Chondrocyte (in vitro differentiated cells): ENCODE measurements at places on chromosomes 16 and 17. TPM values are rescaled to one million over a fixed set of nuclear protein-coding genes. Genes with fewer than 3 reads are reported as not detected.

DNA sequence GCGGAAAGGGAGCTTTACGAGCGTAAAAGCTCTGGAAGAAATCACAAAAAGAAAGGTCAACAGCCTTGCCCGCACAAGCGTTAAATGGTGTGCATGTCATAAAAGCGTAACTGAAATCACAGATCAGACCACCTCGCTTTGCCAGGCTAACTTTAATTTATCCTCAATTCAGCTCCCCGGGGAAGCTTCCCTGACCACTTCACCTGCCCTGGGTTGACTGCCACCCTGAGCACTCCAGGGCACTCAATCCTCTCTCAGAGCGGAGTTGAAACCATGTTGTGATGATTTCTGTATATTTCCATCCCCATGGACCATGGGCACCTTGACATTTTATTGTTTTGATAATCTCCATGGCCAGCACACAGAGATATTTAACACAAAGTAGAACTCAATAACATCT is 16.1 kb upstream of the NAGS start:
- peak; percentile 28 for DNase-seq

DNA sequence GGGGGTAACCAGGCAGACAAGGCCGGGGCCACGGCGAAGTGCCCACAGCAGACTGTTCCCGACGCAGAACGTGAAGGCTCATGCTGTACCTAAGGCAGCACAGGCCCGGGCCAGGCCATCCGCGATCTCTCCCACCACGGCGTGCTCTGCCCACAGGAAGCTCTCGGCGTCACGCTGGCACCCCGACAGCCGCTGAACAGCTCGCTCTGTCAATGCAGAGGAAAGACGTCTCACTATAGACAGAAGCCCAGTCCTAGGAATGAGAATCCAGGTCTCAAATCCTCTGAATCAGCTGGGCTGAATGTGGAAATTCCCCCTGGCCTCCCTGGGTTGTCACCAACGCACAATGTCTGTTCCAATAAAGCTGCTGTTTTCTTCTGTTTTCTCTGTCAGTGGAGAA is 21.4 kb downstream of the SERPINF1 start:
- DNase-seq: no peak

DNA sequence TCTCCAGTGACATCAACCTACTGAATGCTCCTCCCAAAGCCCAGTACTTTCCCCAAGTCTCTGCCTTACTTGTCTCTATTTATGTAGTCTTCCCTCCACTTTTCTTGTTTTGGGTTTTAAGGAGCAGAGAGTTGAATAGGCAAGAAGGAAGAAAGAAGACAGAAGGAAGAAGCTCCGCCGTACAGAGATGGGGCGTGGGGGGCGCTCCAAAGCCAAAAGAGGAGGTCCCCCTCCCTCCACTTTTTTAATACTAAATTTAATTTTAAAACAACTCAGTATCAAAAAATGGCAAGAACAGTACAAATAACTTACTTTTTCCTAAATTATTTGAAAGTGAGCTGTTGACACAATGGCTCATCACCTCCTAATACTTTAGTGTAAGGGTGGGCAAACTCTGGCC is 4.6 kb downstream of the EFTUD2 start:
- DNase-seq: no peak

DNA sequence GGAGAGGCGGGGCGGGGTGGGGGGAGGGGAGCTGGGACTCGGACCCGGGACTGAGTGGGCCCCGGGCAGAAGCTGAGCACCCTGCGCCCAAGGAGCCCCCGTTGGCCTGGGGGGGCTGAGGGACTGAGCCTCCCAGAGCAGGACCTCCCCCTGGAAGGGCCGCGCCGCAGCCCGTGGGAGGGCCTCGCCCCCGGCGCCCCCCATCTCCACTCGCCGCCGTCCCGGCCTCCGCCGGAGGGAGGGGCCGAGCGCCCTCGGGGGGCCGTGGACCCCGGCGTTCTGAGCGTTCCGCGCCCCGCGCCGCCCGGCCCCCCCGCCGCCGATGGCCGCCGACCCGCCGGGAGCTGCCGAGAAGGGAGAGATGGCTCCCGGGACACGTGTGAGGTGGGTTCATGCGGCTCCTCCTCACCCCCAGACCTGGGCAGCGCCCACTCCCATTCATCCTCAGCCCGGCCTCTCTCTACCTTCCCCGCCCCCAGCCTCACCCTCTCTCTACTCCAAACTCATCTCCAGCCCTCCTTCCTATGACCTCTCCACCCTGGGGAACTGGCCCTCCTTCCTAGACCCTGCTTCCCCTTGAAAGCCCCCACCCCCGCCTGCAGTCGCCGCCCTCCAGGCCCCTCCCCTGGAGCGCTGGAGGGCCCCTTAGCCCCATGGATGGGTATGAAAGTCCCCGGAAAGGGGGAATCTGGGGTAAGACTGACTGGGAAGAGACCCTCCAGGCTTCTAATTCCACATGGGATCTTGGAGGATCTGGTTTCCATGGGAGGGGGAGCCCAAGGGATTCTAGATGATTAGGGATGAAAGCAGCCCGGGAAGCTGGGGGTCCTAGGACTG is 922 bp downstream of the FBXL19 start:
- no peak for DNase-seq

- DNase-seq: no peak
Measured at GRCh38 chr16:69595127-69596036, 29.6 kb downstream of the NFAT5 start.

GRCh38 chr17:57352665-57353175 is 96.4 kb downstream of the MSI2 start:
- DNase-seq: no peak

GRCh38 chr17:57556977-57557376 is 188.1 kb downstream of the CCDC182 start:
- no peak for DNase-seq

DNA sequence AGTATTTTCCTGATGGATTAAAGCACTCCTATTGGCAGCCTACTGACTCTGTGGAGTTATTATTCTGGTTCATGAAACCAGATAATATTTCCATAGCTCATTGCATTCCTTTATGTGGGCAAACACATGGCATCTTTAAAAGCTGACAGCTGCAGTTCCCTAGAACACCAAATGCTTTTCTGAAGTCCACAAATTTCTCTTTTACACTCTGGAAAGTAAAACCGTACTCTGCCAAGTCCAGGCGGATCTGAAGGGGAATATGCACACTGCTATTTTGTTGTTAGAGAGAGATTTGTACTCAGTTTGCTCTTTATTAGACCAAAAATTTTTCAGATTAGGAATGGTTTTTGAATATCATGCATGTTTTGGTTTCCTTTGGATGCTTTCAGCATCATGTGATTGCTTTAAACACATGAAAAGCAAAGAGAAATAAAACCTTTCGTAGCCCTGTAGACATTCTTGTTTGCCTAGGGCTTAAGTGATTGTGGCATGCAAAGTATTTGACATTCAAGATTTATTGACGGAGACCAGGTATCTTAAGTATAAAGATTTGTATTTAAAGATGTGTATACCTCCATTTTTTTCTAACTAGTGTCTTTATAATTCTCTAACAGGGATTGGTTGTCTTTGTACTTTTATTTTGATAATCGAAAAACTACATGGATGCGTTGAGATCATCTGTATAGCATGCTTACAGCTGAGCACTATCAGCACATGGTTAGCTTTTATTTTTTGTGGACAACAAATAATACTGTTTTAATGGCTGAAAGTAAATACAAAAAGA is 19.5 kb downstream of the SEC14L1 start:
- no peak for DNase-seq

DNA sequence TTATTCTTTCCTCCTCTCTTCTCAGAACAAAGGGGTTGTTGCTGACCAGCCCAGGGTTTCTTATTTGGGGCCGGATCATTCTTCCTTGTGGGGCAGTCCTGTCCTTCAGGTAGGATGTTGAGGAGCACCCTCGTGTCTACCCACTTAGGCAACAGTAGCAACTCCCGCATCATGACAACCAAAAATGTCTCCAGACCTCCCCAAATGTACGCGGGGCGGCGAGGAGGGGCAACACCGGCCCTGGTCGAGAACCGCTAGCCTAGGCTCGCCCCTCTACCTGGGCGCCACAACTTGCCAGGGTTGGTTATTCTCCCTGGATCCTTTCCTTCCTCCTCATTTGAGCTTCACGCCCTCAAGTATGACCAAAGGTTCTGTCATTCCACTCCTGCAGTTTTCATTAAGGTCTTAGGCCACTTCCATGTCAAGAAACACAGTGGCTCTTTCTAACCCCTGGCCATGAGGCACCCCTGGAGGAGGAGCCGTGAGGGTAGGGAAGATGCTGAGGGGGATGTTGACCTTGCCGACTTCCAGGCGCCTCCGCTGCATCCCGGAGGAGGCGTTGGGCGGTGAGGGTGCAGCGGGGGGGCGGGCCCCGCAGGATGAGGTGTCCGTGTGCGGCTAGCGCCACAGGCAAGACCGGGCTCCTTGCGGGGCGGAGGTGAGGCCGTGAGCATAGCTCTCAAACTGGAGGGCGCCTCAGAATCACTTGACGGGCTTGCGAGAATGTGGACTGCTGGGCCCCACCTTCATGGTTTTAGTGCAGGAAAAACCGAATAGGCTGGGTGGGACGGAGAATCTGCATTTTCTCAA is 712 bp upstream of the SPECC1 start:
- no peak for DNase-seq

DNA sequence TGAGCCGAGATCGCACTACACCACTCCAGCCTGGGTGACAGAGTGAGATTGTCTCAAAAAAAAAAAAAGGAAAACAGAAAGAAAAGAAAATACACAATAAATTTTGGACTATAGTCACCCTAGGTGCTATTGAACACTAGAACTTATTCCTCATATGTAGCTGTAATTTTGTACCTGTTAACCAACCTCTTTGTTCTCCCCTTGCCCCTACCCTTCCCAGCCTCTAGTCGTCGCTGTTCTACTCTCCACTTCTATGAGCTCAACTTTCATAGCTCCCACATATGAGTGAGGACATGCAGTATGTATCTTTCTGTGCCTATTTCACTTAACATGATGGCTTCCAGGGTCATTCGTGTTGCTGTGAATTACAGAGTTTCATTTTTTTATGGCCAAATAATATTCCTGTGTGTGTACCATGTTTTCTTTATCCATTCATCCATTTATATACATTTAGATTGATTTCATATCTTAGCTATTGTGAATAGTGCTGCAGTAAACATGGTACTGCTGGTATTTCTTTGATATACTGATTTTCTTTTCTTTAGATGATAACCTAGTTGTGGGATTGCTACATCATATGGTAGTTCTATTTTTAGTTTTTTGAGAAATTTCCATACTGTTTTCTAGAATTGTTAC is 28.3 kb downstream of the VPS35L start:
- no peak for DNase-seq

DNA sequence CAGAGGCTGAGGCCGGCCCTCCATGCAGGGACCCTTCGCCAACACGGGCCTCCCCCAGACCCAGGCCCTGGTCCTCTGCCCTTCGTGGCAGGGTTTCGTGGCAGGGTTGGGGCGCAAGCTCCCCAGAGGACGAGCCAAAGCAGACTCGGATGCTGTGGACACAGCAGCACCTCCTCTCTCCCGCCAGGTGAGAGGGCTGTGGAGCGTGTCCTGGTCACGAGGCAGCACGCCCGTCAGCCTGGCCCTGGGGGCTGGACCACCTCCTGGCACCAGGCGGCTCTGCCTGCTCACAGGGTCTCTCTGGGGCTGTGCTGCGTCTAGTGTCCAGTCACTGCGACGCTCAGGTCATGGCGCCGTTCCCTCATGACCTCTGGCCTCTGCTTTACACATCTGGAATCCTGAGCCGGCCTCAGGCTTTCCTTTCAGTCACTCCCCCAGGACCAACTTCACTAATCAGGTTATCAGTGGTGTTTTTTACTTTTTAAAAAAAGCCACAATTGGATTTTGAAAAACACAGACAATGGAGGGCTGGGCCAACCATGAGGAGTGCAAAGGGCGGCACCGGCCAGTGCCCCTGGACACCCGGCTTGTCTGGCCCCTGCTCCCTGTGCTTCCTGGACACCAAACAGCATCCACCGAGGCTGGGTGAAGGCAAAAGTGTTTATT is 5.4 kb downstream of the NDUFAF8 start:
- no peak for DNase-seq

- DNase-seq: peak; percentile 92
Measured at GRCh38 chr16:58026139-58026704, 668 bp downstream of the MMP15 start.

DNA sequence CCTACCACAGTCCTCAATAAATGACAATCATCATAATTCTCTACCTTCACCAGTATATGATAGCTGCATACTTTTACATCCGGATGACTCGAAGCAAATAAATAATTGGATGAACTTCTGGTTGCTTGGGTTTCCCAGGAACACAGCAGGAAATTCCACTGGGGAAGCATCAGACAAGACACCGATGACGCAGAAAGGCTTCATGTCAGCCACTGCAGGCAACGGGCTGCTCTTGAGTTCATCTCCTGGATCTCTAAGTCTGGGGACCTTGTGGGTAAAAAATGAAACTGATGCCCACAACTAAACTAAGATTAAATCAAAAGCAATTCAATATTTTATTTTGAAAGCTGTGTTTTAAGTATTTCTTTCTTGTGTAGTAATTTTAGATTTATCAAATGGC is 472.1 kb upstream of the C16orf82 start:
- DNase-seq: no peak

DNA sequence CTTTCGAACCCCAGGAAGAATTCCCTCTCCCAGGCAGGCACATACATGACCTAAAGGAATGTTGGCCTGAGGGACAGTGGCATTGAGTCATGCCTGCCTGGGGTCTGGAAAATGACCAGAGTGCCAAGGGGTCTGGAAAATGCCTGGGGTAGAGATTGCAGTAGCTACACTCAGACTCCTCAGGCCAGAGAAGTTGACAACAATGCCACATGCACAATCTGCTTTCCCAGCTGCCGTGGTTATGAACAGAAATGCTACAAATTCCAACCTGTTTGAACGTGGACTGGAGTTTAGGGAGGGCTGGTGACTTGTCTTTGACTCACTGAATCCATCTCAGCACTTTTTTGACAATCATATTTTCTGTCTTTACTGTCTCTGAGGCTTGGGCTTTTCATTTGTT is 250.0 kb downstream of the ABCC12 start:
- DNase-seq: no peak

Gene DDX5
- total RNA-seq: 582 to 747 TPM (median 611 TPM) in 3 replicates

Gene SLFN14
- not detected in 3 replicates for total RNA-seq

Gene KRT24
- total RNA-seq: not detected in 3 replicates

Gene C16orf92
- total RNA-seq: not detected in 3 replicates

Gene TRIM72
- total RNA-seq: not detected in 3 replicates

Gene UBALD1
- 22.9 to 36.6 TPM (median 23.6 TPM) in 3 replicates for total RNA-seq

Gene RFFL
- total RNA-seq: 11.1 to 16.5 TPM (median 14.0 TPM) in 3 replicates

Gene HYDIN
- total RNA-seq: not detected in 3 replicates

Gene KRTAP1-1
- not detected in 3 replicates for total RNA-seq

Gene TBC1D28
- not detected in 3 replicates for total RNA-seq
